ENCODE measurements at places on chromosomes 1 and 21.

DNA sequence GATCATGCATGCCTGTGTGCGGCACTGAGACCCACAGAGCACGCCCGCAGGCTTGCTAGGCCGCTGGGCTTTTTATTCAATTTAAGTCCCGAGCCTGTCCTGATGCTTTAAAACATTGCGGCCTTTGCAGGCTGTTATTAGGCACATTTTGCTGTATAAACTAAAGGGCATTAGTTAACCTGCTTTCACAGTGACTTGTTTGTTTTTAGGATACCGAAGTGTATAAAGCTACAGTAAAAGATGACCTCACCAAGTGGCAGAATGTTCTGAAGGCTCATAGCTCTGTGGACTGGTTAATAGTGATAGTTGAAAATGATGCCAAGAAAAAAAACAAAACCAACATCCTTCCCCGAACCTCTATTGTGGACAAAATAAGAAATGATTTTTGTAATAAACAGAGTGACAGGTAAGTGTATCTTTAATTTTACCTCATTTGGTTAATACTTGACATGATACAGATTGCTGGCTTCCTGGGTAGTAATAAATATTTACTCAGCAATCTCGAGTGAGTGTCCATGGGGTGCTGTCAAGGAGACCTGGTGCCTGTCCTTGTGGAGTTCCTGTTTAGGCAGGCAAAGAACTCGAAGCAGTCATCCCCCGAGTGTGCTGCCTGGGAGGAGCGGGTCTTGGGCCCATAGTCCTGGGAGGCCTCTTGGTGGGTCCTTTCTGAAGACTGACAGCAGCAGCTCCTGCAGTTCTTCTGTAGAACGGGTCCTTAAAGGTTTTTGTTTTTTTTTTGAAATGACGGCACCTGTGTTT, 40.1 kb downstream of the TRAPPC10 start:
- DNase-seq: no peak

DNA sequence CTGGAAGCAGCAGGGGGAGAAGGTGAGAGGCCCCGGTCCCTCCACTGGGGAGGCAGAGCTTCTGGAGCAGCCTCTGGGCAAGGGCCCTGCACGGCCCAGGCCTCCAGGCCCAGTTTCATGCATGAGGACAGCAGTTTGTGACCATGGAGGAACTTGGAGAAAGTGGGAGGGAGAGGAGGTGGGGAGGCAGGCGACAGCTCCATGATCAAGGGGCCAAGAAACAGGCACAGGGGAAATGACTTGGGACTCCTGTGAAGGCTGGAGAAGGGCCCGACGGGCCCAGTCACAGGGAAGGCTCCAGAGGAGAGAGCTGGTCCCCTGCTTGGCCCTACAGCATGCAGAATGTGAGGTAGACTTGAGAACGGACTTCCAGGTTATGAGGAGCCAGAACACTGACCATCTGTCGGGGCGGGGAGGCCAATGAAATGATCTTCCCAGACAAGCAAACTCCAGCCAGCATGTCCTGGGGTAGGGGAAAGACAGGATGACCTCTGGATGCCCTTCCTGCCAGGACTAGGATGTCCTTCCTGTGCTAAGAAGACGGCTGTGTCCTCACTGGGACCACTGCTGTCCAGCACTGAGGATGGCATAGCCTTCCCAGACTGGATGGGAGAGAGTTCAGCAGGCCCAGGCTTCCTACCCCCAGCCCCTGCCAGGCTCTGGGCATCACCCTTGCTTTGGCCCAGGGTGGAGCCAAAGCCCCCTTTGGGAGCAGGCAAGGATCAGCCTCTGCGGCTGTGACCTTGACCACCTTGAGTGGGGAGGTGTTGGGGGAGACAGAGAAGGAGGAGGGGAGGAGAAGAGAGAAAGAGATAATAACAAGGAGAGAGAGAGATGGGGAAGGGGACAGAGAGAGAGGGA, 548.2 kb downstream of the PTPRU start:
- no peak for DNase-seq

- no peak for DNase-seq
Measured at GRCh38 chr1:118773656-118774055, 214.5 kb downstream of the TBX15 start.

DNA sequence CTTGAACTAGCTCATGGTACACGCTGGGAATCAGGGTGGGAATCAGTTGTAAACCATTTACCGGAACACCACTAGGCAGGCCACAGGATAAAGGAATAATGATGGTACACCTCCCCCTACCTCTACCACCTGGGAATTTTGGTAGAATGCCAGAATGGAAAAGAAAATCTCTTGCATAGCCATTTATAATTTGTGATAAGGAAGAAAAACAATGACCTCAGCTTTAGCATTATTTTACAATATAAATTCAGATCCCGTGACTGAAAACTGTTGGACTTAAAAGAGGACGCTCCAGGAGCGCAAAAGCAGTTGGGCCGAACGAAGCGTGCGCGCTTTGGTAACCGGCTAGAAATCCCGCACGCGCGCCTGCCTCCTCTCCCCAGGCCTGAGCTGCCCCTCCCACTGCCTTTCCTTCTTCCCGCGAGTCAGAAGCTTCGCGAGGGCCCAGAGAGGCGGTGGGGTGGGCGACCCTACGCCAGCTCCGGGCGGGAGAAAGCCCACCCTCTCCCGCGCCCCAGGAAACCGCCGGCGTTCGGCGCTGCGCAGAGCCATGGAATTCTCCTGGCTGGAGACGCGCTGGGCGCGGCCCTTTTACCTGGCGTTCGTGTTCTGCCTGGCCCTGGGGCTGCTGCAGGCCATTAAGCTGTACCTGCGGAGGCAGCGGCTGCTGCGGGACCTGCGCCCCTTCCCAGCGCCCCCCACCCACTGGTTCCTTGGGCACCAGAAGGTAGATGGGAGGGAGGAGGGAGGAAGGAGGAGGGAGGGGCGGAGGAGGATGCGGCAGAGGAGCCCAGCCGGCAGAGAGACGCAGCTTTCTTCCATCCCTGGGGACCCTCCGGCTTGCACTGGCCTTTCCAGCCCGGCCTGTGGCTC, at the start of gene CYP4X1:
Gene CYP4X1 (plus strand): TSS at position 402 of the 873 bp plus-strand sequence. CDS start 149 bp downstream, at position 551.
- DNase-seq: no peak

DNA sequence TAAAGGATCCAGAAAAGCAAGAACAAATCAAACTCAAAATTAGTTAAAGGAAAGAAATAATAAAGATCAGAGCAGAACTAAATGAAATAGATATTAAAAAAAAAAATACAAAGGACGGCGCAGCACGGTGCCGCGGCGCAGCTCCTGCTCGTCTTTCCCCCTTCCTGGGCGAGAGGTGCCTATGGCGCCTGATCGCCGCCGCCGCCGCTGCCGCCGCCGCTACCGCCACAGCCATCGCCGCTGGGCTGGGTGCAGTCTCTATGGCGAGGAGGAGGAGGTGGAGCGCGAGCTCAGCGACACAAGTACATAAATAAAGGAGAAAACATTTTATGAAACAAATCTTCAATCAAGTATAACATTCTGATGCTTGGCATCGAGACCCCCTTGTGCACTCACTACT, 77.6 kb upstream of the VANGL1 start:
- no peak for DNase-seq

- no peak for DNase-seq
Measured at GRCh38 chr1:85366391-85367170, 90.1 kb upstream of the BCL10 start.

GRCh38 chr1:92301021-92301420, 2.2 kb downstream of the RPAP2 start:
- no peak for DNase-seq

DNA sequence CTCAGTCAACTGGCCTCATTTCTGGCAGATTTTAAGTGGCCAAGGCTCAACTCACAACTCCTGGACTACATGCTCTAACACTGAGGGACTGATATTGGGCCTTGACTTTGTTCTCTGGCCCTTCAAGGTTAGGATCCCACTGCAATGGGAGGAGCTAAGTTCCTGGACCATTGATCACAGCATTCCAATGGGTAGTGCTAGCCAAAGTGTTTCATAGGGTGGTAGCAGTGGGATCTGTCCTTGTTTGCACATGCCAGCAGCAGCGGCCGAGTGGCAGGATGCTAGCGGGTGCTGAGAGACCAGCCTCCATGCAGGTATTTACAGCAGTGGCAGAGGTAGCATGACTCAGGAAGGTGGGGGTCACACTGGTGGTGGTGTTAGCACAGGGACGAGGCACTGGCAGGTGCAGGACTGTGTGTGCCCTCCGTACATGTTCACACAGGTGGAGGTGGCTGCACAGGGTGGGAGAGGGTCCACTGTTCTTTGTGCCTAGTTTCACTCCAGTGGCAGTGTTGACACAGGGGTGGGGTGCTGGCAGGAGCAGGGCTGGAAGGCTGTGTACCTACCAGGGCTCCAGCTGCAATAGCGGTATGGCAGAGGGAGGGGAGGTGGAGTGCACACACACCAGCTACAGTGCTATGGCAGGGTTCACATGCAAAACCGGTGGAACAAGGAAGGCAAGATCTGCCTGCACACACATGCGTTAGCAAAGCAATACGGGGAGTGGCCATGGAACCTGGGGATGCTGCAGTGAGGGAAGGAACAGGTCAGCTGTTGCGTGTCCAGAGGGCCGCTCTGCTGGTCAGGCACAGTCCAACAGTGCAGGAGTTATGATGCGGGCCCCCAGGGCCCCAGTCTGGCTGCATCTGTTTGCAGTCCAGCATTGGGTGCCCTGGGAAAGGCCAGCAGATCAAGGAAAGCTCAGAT, 51.7 kb downstream of the COL24A1 start:
- no peak for DNase-seq

DNA sequence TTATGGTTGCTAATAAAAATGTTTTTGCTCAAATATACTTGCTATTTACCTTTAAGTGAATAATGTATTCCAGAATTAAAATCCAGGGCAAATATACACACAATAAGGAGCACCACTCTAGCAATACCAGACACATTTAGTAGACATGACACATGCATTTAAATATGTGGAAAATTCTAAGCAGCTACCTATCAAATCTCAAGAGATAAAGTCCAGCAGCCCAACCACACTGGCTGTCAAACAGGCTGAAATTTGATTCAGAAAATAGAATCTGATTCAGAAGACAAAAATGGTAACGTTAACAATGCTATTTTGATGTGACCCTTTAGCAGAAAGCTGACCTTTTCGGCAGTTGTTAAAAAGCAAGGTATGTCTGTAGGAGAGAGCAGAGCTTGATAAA, 42.3 kb downstream of the PLEKHO1 start:
- no peak for DNase-seq

DNA sequence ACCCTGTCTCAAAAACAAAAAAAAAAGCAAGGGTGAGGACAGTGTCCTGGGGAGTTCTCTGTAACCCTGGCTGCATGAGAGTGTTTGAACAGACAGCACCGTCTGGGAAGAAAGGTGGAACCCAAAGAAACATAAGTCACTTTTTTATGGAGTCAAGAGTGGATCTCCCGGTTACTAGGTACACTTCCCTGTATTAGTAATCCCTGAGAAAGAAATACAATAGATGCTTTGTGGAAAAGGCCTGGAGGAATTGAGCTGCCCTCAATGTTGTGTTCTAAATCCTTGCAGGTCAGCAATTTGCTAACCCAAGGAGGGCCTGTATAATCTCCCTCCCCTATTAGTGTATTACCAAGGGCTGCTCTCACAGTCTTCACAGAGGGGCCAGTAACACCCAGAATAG, 16.6 kb downstream of the DEGS1 start:
- no peak for DNase-seq

- no peak for DNase-seq
Measured at GRCh38 chr1:194252199-194252598, 1065.8 kb upstream of the B3GALT2 start.

GRCh38 chr1:79074975-79075374, 68.4 kb upstream of the ADGRL4 start:
- DNase-seq: no peak

- DNase-seq: no peak
Measured at GRCh38 chr1:65167586-65168242, 19.7 kb downstream of the AK4 start.

DNA sequence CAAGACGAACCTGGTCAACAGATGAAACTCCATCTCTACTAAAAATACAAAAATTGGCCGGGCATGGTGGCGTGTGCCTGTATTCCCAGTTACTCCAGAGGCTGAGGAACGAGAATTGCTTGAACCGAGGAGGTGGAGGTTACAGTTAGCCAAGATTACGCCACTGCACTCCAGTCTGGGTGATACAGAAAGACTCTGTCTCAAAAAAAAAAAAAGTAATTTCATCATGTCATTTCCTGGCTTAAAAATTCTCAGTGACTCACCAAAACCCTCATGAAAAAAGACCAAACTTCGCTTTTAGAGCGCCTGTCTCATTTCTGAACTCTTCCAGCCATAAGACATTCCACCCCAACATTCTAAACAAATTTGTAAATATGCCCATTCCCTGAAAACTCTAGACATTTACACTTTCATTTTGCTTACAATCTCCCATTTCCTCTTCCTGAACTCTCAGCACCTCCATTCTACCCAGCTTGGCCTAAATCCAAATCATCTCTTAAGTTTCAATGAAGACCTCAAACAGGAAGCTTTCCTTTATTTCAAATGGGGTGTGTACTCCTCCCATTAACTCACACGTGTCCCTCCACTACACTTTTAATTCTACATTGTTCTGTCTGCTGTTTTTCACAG, 50.5 kb upstream of the PRRC2C start:
- no peak for DNase-seq

DNA sequence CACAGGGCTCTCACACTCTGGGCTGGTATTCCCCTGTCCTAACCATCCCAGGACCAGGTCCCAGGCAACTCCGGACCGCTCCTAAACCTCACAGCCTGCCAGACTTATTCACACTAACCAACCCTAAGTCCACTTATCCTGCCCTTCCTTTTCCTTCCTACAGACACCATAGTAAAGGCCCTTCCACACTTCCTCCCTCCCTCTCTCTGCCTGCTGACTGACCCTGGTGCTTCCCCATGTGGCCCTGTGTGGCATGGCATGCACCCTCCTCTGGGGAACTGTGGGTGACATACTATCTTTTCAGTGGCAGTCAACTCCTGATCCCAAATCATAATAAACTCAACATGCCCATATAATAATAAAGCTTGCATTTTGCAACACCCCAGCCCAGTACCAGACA, 155.1 kb upstream of the DNAH14 start:
- DNase-seq: no peak

DNA sequence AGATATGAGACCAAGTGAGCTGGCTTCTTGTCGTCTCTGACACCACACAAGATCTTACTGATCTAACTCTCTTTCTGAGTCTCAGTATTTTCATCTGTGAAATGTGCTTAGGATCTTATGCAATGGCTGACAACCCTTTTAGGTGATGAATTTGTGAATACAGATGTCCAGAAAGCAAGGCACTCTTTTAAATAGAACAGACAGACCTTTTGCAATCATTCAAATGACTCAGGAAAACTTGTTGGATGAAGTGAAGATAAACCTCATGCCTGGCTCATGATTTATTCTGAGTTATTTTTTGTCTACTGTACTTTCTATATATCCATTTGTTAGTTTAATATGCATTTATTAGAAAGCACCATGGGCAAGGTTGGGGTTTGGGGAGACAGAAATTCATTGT, 411.3 kb downstream of the PTPRU start:
- no peak for DNase-seq

DNA sequence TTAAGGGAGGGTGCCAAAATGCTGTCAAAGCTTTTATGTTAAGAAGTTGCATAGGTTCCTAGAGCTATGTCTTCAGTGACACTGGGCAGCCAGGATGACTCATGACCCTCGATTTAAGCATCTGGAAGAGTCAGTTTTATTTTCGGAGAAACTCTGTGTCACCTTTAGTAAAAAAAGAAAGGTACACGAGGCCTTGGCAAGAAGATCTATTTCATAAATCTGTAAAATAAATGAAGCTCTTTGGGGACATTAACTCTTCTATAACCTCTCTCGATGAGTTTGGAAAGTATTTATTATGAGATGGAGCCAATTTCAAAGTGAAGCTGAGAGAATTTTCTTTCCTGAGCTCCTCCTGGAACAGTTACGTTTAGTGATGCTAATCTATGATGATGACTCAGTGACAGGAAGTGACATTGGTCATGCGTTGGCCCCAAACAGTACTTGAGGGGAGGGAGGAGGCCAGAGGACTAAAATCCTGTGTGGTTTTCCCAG, 156.5 kb downstream of the HLX start:
- no peak for DNase-seq

- no peak for DNase-seq
Measured at GRCh38 chr1:63742526-63742925, 31.3 kb upstream of the ROR1 start.

Data from GM19239 (cell line).